ENCODE measurements at places on chromosomes 5 and 9.

GRCh38 chr9:1248743-1249142 is 198.6 kb downstream of the DMRT2 start:
- DNase-seq: no peak

DNA sequence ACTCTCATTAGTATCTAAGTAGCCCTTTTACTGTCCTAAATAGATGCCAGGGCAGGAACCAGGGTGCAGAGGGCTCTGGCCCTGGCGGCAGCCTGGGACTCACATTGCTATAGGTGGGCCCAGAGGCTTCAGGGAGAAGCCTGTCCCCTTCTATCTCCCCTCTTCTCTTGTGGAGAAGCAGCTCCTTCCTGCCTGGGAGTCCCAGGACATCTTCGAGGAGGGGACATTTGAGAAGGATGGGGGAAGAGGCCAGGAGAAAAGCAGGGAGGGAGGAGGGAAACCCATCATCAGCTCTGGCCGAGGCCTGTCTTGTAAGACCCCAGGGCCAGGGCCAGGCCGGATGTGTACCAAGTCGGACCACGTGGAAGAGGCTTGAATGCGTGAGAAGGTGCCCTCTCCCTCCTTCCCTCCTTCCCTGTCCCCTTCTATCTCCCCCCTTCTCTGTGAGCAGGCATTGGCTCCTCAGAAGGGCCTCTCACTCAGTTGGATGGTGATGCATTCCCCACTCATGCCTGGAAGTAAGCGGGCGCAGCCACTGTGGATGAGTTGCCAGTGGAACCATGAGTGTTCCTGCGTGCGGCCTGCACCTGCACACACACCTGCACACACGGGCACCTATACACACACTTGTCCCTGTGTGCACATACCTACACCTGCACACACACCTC is 20.7 kb upstream of the LPCAT1 start:
- DNase-seq: no peak

- no peak for DNase-seq
Observed at GRCh38 chr5:56973473-56973872, 21.6 kb upstream of the MIER3 start.

DNA sequence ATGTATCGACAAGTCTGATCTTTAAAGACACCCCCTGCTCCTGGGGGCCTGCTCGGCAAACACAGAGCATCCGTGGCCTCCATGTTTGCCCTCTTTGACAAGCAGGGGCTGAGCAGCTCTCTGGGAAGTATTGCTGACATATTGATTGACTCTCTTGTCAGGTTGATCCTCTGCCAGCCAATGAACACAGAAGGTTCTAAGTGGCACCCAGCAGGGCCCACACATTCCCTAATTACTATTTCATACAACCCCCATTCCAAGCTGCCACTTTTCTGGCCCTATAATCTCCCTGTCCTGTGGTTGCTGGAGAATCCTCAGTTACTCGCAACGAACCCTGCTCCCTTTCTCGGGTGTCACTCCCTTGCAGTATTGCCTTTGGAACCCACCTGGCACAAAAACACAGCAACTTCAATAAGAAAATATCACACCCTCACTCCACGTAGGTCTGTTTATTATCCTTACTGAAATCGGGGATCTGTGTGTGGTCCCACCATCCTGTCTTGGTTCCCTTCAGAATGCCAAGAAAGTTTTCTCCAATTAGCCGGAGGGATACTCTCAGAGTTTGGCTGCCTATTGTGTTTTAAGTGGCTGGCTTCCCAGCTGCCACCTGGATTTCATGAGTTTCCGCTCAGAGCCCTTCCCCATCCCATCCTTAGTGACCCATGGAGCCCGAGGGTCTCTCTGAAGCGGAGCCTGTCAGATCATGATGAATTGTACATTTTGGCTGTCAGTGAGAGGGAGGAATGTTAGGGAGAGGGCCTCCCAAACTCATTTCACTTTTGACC is 249.0 kb upstream of the WWC1 start:
- no peak for DNase-seq
